ENCODE measurements at places on chromosomes 16 and 17.

DNA sequence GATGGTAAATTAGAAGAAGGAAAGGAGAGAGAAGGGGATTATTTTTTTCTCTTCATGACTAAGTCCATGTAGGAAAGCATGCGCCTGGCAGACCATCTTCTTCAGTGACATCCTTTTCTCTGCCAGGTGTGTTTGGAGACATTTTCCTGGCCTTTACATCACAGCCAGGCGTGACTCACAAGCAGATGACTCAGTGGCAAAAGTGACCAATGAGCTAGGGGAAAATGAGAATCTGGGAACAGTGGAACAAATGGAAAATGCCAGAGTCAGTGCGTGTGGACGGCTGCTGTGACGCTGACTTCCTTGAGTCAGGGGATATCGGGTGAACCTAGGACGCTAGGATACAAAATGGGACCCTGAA, 9.4 kb downstream of the KIAA0513 start:
- DNase-seq: no peak

DNA sequence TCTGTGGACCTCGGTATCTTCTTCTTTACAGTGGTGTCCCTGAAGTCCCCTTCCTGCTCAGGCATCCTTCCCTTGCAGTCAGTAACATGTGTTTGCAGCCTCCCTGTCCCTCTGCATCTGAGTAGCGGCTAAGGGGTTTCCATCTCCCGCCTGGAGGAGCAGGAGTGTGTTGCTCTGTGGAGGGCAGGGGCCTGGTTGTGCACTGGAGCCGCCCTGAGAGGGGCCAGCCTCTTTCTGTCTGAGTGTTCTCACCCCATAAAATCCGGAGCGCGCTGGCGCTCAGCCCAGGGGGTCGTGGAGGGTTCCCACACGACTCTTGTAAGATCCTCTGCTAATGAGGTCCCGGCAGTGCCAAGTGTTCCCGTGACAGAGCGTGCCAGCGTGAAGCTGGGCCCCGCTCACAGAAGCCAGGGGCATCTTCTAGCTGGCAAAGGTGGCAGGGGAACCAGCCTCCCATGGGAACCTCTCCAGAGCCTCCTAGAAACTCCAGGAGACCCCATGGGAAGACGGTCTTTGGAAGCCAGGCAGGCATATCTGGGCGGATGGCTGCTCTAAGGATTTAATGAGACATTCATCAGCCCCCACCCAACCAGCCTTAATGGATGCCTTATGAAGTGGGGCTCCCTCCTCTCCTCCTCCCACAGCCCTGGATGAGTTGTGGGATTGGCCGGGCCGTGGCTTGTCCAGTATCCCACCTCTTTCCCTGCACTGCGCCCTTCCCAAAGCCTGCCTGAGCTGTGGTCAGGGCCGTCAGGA, 91.4 kb upstream of the GSE1 start:
- no peak for DNase-seq

GRCh38 chr17:31508288-31509094, 117.0 kb downstream of the RAB11FIP4 start:
- DNase-seq: peak; percentile 48

DNA sequence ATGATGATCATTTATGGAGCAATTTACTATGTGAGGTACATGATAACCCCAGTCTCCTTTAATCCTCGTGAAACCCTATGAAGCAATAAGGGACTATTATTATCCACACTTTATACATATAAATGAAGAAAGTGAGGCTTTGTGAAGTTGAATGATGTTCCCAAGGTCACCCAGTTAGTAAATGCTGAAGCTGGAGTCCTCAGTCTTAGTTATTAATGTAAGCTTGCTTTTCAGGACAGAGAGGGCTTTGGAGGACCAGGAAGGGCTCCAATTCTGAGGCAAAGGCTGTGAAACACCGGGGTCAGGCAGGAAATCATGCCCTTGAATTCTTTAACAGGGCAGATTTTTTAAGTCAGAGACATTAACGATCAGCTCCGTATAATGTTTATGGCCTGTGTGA, 36.8 kb downstream of the KSR1 start:
- DNase-seq: no peak

DNA sequence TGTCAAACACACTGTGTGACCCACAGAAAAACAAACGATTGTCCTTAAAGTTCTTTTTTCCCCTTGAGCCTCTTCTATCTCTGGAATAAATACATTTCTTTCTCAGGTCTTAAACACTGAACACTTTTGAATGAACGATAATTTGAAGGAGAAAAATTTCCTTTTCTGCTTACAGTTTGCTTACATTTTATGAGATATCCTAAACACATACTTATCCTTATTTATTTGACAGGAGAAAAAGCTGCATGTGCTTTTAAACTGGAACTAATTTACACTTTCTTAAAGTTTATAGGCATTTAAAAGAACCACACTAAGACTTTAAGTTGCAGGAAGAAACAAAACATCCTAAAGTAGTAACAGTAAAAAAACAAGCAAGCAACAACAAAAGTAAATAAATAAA, 4.7 kb upstream of the IGF2BP1 start:
- no peak for DNase-seq
